CD4-positive, alpha-beta memory T cell (primary cell): ENCODE measurements at places on chromosomes 11 and 22. TPM values are rescaled to one million over a fixed set of nuclear protein-coding genes. Genes with fewer than 3 reads are reported as not detected.

Gene RFPL2
- 0.81 TPM for total RNA-seq

Gene VWCE
- total RNA-seq, result 0.44 TPM

Gene OTOG
- total RNA-seq, result not detected

Gene C11orf86
- not detected for total RNA-seq

Gene TTC28
- 1.7 TPM for total RNA-seq

Gene MUC2
- not detected for total RNA-seq

Gene PRRG4
- not detected for total RNA-seq

Gene MAPK8IP1
- total RNA-seq, result 0.86 TPM

Gene DDTL
- 6.1 TPM for total RNA-seq

Gene NXPE4
- total RNA-seq, result not detected

Gene SMC1B
- total RNA-seq, result not detected

Gene NFAM1
- 0.55 TPM for total RNA-seq

Gene HPS5
- total RNA-seq, result 23.7 TPM

Gene SLC16A8
- not detected for total RNA-seq

Gene MYO18B
- 0.26 TPM for total RNA-seq

Gene PGA3
- total RNA-seq, result not detected

Gene OR6A2
- not detected for total RNA-seq

Gene KCNE3
- total RNA-seq, result 0.28 TPM

Gene P2RX6
- total RNA-seq, result 1.1 TPM

Gene HBB
- total RNA-seq, result not detected

Gene PHF21B
- not detected for total RNA-seq
